Tibial artery (tissue), 4 donors: ENCODE measurements at places on chromosomes 1 and 21.

DNA sequence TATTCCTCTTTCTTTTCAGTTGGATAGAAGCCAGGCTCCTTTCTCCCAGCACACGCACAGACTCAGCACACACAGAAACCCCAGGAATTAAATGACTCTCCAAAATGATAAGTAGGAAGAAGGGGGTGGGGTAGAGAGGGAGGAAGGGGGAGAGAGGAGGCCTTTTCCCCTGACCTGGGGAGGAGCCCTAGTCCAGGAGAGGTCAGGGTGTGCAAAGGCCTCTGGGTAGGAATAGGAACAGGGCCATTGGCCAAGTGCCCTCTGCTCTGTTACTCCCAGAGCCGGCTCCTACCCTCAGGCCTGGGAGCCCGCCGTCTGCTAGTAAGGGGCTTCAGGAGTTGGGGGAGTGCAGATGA lies 35.6 kb upstream of the PUM1 start:
- no peak overlapping the region for H3K27ac ChIP-seq
- no peak overlapping the region for H3K4me3 ChIP-seq
- H3K36me3 ChIP-seq: no peaks in the 10 kb centered on the region
- no peaks in the 10 kb centered on the region for H3K27me3 ChIP-seq
- no peaks in the 10 kb centered on the region for H3K4me1 ChIP-seq

DNA sequence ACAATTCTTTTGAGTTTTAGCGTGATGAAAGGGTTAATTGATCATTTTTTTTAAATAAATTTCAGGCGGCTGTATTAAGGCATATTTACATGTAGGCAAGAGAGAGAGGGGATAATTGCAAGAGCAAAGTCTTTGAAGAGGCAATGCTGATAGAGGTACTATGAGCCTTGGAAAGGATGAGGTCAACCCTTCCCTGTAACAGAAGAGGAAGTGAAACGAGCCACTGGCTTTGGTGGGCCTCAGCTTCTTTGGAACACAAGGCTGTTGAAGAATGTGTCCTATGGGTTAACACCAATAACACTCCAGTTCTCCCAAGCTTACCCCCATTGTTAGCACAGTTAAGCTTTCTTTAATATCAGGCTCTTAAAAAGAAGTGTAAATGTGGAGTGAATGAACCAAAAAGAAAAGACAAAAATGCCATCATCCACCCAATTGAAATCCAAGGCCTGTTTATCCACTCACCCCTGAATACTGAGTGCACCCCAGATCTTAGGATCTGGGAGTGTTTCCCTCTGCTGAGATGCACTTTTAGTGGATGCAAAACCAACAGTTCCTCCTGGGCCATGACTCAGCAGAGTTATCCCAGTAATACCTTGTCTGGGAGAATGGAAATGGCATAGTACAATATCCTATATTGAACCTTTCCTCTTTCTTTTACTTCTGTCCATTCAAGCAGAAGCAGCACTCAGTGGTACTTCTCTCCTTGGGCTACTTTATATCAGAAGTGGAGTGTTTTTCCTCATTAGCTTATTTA lies 216.4 kb downstream of the SLC44A5 start:
- H3K27me3 ChIP-seq: no peaks in the 10 kb centered on the region
- H3K4me1 ChIP-seq: no peaks in the 10 kb centered on the region
- no peak overlapping the region for H3K4me3 ChIP-seq
- H3K27ac ChIP-seq: no peak overlapping the region

GRCh38 chr1:90400131-90400530 lies 317.0 kb downstream of the BARHL2 start:
- no peaks in the 10 kb centered on the region for H3K4me1 ChIP-seq
- no peak overlapping the region for H3K4me3 ChIP-seq
- H3K36me3 ChIP-seq: no peaks in the 10 kb centered on the region
- no peak for DNase-seq

GRCh38 chr1:185351734-185352466 lies 34.9 kb upstream of the IVNS1ABP start:
- H3K27me3 ChIP-seq: no peaks in the 10 kb centered on the region
- DNase-seq: no peak
- no peak overlapping the region for H3K27ac ChIP-seq
- H3K36me3 ChIP-seq: no peaks in the 10 kb centered on the region
- no peaks in the 10 kb centered on the region for H3K4me1 ChIP-seq
- no peak overlapping the region for H3K4me3 ChIP-seq

DNA sequence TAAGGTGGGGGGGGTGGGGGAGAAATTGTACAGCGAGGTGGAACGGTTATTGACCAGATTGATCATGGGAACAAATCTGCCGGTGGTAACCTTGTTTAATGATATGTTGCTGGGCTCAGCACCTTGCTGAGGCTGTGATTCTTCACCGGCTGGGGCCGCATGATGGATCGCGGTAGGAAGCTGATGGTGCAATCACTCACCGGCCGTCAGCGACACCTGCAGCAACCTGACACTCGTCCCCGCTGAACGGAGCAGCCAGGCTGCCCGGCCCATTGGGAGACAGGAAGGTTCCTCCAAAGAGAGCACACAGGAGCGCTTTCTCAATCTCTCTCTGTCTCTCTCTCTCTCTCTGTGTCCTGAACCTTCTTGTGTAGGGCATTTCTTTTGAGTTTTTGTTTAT lies 128.5 kb upstream of the RRP15 start:
- peaks cover 9% of the 10 kb centered on the region for H3K27me3 ChIP-seq
- H3K27ac ChIP-seq: no peak overlapping the region
- no peaks in the 10 kb centered on the region for H3K36me3 ChIP-seq
- no peak for DNase-seq
- no peaks in the 10 kb centered on the region for H3K4me1 ChIP-seq

GRCh38 chr21:27359141-27359540 lies 392.3 kb upstream of the ADAMTS5 start:
- DNase-seq: no peak
- H3K27me3 ChIP-seq: no peaks in the 10 kb centered on the region
- no peaks in the 10 kb centered on the region for H3K36me3 ChIP-seq
- H3K4me3 ChIP-seq: no peak overlapping the region
- no peak overlapping the region for H3K27ac ChIP-seq

- H3K27me3 ChIP-seq: peaks cover 2% of the 10 kb centered on the region
- no peaks in the 10 kb centered on the region for H3K4me1 ChIP-seq
- H3K36me3 ChIP-seq: no peaks in the 10 kb centered on the region
- H3K4me3 ChIP-seq: no peak overlapping the region
These were observed 28.6 kb downstream of the ZMYND12 start for GRCh38 chr1:42427240-42427639.

DNA sequence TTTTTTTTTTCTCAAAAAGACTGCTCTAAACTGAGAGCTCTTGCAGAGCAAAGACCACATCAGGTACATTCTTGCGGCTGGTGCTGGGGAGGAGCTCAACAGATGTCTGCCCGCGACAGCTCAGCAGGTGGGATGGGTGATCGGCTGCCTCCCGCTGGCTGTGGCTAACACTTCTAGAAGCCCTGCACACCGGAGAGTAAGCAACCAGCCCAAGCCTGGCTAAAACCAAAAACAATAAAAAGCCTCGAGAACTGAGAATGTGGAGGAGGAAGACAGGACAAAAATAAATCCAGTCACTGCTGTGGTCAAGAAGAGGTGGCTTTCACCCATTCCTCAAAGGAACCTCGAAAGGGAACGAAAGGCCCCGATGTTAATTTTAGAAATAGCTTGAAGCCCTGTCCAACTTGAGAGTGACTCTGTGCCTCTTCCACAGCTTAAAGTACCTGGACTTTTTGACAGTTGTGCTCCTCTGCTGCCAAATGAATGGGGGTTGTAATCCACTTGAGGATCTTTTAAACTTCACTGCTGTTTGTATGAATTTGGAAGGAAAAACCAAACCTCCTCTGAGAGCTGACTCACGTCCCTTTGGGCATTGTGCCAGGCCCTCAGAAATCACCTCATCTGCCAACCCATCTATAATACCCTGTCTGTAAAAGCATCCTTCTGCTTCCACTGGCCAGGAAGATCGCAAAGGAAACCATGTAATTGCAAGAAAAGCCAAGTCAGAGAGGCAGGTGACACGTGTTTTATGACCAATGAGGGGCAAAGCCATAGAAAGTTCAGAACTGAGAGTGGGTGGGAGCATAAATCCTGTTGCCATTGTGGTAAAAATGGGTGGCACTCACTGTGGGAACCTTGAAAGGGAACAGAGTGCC lies 78.6 kb downstream of the KCNN3 start:
- no peak for DNase-seq
- no peak overlapping the region for H3K4me3 ChIP-seq
- no peak overlapping the region for H3K27ac ChIP-seq
- no peaks in the 10 kb centered on the region for H3K27me3 ChIP-seq
- no peaks in the 10 kb centered on the region for H3K4me1 ChIP-seq
